ENCODE measurements at places on chromosomes 6 and 20.
A peak's percentile ranks its signal among the peaks of the same experiment; 100 is the strongest.

- DNase-seq: no peak
Measured at GRCh38 chr6:143127941-143128680, 67.4 kb downstream of the AIG1 start.

DNA sequence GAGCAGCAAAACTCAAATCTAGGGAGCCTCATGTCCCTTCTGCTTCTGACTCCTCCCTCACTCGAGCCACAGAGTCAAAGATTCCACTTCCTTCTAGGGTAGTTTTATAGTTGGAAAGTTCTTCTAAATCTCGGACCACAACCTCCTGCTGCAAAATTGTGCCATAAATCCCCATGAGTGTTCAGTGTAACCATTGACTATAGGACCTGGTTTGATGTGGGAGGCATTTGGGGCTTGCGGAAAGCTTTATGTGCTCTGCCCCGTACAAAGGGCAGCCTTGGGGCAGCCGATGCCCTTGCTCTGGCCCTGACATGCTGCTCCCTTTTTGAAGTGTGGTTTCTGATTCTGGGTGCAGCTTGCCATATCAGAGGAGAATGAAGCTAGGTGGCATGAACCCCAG is 43.6 kb upstream of the IER3 start:
- peak; percentile 82 for DNase-seq

DNA sequence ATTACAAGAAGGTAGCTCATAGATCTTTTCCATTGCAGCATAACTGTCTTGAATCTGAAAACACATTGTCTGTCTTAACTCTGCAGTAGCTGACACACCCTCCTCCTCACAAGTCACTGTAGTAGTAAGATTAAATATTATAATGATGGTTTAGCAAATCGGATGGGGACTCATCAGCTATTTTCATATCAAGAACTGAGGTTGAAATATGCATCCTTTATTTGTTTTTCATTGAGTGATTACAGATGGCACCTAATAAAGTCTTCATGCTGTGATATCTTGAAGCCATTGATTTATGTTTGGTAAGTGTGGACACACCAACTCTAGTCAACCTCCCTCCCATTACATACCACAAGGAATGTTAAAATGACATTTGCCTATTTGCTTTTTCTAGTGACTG is 267.4 kb upstream of the TAB2 start:
- no peak for DNase-seq

DNA sequence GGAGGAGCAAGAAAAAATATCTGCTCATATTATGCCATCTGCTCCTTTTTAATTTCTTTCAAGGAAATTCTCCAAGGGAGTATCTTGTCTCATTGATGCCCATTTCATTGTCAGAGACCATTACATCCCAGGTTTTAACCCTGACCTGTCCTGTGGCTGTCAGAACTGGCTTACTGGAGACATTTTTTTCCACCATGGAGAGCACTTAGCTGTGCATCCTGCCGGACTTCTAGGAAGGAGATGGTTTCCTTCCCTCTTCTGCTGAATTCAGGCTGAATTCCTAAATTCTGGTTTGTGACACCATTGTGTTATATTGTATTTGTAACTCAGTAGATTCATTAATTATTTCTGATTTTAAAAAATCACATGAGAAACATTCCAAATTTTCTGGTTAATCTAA is 70.3 kb downstream of the NKAIN2 start:
- DNase-seq: no peak

DNA sequence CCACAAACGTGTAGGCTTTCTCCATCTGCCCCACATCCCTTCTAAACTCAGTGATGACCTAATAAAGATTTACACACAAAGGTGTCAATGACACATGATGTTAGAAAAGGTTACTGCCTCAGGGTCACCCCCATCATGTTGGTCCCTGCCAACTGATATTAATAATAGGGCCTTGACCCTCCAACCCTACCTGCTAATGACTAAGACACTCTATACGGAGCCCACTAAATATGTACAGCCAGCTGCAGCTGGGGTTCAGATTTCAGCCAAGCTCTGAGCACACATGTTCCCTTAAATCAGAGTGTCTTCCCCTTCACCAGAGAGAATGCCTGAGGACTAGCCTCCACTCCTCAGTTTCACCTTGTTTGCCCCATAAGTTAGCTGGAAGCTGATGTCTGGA is 67.4 kb upstream of the SNRPB2 start:
- no peak for DNase-seq

GRCh38 chr6:167700199-167700598 is 126.5 kb upstream of the AFDN start:
- DNase-seq: no peak

- DNase-seq: no peak
Measured at GRCh38 chr6:146316175-146316495, 227.5 kb upstream of the RAB32 start.

- DNase-seq: peak; percentile 78
Measured at GRCh38 chr6:16684896-16685554, 76.2 kb downstream of the ATXN1 start.
